AG20443 (cell line): ENCODE measurements at places on chromosomes 1 and 21.

DNA sequence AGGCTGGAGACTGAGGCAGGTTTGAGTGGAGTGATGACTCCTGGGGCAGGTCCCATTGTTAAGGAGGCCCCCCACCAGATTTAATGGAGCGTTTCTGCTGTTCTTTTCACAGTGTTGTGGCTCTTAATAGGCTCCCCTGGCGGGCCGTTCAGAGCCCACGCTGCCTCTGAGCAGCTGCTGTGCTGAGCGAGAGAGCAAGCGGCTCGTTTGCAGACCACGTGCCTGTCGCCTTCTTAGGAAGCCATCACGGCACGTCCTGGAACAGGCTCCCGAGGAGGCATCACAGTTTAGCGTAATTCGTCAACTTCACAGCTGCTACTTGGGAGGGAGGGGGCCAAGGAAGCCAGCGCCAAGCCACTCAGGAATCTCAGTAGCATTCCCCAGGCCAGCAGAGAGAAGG, 70.5 kb upstream of the CTTNBP2NL start:
- DNase-seq, result no peak

GRCh38 chr1:183284086-183284485, 98.0 kb downstream of the LAMC2 start:
- no peak for DNase-seq

DNA sequence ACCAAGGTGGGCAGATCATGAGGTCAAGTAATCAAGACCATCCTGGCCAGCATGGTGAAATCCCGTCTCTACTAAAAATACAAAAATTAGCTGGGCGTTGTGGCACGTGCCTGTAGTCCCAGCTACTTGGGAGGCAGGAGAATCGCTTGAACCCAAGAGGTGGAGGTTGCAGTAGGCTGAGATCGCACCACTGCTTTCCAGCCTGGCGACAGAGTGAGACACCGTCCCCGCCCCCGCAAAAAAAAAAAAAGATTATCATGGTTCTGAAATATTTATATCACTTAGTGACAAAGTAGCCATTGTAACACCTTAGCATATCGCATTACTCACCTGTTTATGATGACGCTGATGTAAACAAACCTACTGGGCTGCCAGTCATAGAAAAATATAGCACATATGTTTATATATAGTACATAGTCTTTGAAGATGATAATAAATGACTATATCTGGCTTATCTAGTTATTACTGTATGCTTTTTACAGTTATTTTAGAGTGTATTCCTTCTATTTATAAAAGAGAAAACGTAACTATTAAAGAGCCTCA, 160.2 kb downstream of the NCAM2 start:
- no peak for DNase-seq

GRCh38 chr1:215181518-215181917, 99.0 kb downstream of the KCNK2 start:
- no peak for DNase-seq

DNA sequence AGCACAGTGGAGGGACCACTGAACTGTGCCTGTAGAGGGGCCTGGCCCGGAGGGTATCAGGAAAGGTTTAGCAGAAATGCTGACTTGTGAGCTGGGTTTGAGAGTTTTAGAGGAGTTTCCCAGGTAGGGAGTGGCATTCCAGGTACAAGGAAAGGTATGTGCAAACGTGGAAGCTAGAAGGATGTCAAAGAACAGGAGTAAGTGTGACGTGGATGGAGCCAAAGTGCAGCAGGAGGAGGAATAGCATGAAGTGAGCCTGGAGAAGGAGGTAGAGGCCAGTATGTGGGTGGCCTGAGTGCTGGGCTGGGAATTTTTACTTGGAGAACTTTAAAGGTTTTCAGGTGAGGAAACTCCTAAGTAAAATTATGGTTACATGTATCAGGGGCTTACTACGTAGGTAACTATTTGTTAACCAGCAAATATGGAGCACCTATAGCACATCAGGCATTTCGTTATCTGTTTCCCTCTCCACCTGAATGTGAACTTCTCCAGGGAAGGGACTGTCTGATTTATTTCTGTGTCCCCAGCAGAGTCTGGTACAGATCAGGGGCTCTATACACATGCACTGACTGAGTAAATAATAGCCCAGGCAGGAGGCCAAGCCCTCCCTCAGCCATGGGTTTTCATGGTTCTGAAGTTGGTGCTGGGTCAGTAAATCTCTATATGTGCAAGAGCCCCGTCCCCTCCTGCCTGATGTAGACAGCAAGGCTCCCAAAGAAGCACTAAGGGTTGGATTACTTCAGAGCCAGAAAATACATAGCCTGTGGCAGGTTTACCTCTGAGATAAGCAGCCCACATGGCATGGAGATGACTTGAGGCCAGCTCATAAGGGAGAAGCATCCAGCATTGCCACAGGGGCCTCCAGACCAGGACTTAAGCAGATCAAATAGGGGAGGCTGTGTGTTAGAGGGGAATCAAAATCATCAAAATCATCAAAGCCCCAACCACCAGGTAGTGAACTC, 43.4 kb downstream of the CDCP2 start:
- DNase-seq, result no peak

DNA sequence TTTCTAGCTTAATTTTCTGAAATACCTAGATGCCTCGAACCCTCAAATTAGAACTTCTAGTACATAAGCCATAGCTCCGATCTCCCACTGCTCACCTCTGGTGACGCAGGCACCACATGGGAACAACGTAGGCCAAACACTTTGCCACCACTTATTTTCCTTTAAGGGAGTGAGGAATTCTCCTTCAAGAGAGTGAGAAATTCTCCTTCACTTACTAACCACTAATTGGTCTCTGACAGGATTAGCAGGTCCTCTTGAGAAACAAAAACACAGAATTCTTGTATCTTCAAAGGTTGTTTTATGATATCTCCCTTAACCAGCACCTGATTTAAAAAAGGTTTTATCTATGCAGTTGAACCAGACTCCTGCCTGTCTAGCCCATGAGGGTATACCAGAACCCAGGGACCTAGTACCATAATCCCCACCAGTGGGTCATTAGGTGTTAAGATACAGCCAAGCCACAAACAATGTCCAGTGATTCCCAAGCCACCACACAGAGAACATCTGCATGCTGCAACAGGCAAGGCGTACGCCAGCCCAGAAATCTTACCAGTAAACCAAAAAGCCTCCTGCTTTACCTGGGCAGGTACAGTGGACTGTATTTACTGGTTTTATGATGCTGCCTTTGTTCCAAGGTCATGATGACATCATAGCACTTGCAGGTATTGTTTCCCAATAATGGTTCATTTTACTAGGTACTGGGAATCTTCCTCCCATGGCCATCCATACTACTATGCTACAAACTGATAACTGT, 20.3 kb upstream of the CXADR start:
- no peak for DNase-seq

GRCh38 chr1:19439464-19440171, 45.7 kb downstream of the CAPZB start:
- DNase-seq, result no peak
